ENCODE measurements at places on chromosomes 3 and 15. TPM values are rescaled to one million over a fixed set of nuclear protein-coding genes. Genes with fewer than 3 reads are reported as not detected.

SPTBN5 gene
- 0.91 TPM for total RNA-seq

CHRFAM7A gene
- total RNA-seq: 0.73 TPM

CD200 gene
- total RNA-seq: 0.67 TPM

PLA1A gene
- total RNA-seq: 0.68 TPM

CATSPER2 gene
- total RNA-seq: 0.94 TPM

ARGFX gene
- total RNA-seq: not detected

POMGNT2 gene
- total RNA-seq: 9.0 TPM

CADM2 gene
- total RNA-seq: 0.30 TPM

Data from activated CD8-positive, alpha-beta memory T cell treated with anti-CD3 and anti-CD28 coated beads, Interleukin-2, amount 10 ng/mL, durations not matched to agents 7 days and 5 days (primary cell).